Stimulated activated CD8-positive, alpha-beta memory T cell treated with anti-CD3 and anti-CD28 coated beads, Interleukin-4, amount 100 ng/mL, for 1 hour (primary cell): ENCODE measurements at places on chromosomes 2 and 18.

DNA sequence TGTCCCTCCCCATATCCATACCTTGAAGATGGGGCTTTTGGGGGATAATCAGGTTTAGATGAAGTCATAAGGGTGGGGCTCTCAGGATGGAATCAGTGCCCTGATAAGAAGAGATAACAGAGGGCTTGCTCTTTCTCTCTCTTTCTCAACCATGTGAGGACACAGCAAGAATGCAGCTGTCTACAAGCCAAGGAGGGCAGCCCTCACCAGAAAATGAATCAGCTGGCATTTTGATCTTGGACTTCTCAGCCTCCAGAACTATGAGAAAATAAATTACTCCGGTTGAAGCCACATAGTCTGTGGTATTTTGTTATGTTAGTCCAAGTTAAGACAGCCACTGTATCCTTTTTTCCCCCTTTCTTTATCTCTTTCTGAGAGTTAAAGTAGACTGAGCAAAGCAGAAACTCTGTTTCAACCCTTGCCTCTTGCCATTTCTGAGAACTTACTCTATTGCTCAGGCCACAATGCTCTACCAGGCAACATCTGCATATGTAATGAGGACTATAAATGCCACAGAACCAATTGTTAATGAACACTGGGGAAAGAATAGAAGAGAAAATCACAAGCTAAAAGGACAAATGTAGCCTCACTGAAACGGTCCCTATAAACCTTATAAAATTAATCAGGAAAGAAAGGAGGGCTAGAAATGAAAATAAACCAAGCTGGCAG lies 56.9 kb downstream of the SRBD1 start:
- DNase-seq, result no peak

GRCh38 chr2:112779598-112779997 lies 4.7 kb downstream of the IL1A start:
- no peak for DNase-seq

DNA sequence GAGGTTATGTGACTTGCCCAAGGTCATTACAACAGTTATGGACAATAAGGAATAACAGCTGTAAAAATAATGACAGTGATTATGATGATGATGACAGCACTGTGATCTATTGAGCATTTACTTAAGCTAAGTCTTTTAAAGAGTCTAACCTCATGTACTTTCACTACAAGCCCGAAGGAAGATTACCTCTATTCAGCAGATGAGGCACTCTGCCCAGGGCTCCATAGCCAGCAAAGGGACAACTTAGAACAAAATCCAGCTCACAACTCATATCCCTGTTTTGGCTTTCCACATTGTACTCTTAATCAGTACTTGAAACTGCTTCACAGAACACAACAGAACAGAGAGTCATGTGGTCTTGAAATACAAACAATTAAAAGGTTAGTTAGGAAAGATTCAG lies 290.2 kb downstream of the ZNF385B start:
- no peak for DNase-seq

DNA sequence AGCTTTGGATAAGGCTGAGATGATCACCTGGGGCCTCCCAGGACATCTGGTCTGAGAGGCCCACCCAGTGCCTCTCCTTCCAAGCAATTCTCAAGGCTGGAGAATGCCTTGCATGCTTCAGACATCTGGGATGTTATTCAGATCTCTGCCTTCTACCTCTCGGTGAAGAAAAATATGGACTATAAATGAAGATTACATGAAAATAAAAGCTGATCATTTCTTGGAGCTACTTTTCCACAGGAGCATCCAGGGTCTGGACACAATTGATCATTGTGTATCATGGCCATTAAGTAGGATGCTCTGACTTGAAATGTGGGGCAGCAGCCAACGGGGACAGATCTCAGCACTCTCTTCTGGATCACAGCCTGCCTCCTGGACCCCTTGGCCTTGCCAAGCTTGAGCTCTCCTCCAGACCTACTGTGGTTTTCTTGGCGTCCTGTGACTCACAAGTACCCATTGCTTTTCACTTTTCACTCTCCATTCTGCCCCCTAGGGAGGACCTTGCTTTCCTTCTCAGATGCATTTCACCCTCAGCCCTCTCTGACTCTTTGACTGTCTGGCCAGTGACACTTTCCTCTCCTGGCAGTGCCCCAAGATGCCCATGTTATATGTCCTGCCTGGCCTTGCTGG lies 203.1 kb downstream of the INSIG2 start:
- no peak for DNase-seq

DNA sequence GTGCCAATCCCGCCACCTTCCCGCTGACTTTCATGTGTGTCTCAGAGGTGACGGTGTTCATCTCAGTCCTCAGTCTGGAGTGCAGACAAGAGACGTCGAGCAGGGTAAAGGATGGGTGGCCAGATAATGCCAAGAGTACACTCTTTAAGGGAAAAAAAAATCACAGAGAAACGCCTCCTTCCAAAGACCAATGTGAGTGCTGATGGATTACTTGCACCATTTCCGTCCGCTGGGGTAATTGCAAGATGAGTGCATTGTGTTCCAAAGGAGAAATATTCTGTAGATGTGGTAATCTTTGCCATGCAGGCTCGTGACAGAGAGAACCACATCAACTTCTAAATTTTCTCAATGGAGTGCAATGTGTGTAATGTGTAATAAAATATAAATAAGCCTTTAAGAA lies 81.0 kb downstream of the KLHL29 start:
- DNase-seq, result no peak

- DNase-seq, result no peak
Measured at GRCh38 chr2:46832543-46832942, 83.1 kb downstream of the MCFD2 start.

- no peak for DNase-seq
Measured at GRCh38 chr18:35491700-35492077, 6.1 kb downstream of the INO80C start.

GRCh38 chr2:73736855-73737779 lies at the start of gene TPRKB:
Gene TPRKB (minus strand): TSS chr2:73737345. CDS start chr2:73734569, 2,776 bp downstream.
- peak; percentile 89 for DNase-seq

DNA sequence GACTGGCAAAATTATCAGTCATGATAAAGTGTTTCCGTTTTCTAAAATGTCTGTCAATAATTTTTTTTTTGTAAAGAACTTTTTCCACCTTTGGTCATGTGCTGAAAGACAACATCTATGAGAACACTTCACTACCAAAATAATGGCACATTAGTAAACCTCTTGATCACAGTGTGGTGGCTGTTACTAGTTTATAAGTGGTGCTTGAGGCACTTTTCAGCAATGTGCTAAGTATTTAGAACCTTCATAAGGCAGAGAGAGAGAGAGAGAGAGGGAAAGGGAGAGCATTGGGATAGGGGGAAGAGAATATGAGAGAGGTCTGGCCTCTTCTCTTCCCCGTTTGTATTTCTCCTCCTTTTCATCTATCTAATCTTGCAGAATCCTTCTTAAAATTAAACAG lies 1.1 kb upstream of the NYAP2 start:
- DNase-seq, result no peak

- DNase-seq, result no peak
Measured at GRCh38 chr2:231526341-231527090, 3.7 kb downstream of the NMUR1 start.

GRCh38 chr2:28545590-28546200 lies 49.8 kb downstream of the PLB1 start:
- DNase-seq, result no peak

- no peak for DNase-seq
Measured at GRCh38 chr2:161676902-161677496, 52.8 kb downstream of the SLC4A10 start.

- DNase-seq, result no peak
Measured at GRCh38 chr2:185201063-185201462, 537.5 kb upstream of the FSIP2 start.

GRCh38 chr2:157488877-157489276 lies 45.0 kb upstream of the CYTIP start:
- no peak for DNase-seq

- DNase-seq, result peak; percentile 54
Measured at GRCh38 chr2:25161055-25161781, 7.2 kb downstream of the POMC start.

GRCh38 chr2:128594953-128595677 lies 276.4 kb upstream of the HS6ST1 start:
- DNase-seq, result no peak

- no peak for DNase-seq
Measured at GRCh38 chr2:239750929-239751678, 274.0 kb downstream of the NDUFA10 start.

GRCh38 chr18:60910534-60910933 lies 422.7 kb upstream of the CDH20 start:
- DNase-seq, result no peak

GRCh38 chr2:29376541-29376940 lies 261.3 kb downstream of the CLIP4 start:
- no peak for DNase-seq

- no peak for DNase-seq
Measured at GRCh38 chr2:139374296-139374850, 594.2 kb upstream of the NXPH2 start.

- peak; percentile 21 for DNase-seq
Measured at GRCh38 chr2:217886720-217887309, 116.0 kb downstream of the TNS1 start.
